Stimulated activated CD4-positive, alpha-beta T cell treated with anti-CD3 and anti-CD28 coated beads, Interleukin-4, amount 100 ng/mL, for 1 hour (primary cell): ENCODE measurements at places on chromosomes 5 and 9.

DNA sequence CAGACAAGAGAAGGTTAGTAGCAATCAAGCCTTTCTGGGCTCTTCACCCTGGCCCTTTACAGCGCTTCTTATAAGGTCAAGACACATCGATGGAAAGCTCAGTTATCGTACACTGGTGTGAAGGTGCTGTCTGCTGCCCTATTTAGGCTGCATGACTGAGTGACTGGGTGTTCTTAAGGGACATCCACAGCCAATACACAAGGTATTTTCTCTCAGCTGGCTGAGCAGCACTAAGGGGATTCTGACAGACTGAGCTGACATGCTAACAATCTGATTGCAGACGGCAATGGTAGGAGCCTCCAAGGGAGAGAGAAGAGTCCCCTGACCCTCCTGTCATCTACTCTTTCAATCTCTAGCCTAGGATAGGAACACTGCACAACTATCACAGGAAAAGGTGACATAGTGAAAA, 577.9 kb downstream of the ISL1 start:
- DNase-seq, result no peak

DNA sequence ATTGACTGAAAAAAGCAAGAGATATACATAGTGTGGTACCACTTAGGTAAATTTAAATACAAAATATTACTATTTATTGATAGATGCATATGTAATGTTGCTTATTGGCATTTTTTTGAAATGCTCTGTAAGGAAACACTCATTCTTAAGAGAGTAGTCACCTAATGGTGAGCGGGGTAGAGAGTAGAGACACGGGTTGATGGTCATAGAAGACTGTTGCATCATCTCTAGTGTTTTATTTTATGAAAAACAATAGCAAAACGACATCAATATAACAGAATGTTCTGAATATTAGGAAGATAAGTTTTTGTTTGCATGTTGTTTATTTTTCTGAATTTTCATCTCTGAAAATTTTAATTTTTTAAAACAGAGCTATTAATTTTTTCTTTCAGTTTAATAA, 4.0 kb downstream of the SRP19 start:
- no peak for DNase-seq

DNA sequence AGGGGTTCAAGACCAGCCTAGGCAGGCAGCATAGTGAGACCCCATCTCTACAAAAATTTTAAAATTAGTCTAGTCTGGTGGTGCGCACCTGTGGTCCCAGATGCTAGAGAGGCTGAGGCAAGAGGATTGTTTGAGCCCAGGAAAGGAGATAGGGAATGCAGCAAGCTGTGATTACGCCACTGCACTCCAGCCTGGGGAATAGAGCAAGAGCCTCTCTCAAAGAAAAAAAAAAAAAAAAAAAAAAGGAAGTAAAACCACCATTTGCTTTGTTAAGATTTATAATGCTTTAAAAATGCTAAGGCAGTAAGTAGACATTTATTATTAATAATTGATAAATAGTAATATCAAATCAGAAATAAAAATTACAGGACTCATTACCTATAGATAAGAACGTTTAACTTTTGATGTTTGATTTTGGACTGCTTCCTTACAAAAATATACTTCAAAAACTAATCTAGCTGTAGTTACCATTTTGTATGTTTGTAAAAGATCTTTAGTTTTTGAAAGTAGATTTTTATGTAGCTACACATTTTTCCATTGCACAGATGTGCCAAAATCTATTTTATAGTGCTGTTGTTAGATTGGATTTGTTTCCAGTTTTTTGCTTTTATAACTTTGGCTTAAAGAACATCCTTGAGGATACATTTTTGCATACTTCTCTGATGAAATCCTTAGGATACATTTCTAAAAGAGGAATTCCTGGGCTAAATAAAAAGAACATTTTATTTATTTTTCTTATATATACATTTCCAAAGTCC, 86.4 kb downstream of the INIP start:
- DNase-seq, result no peak

DNA sequence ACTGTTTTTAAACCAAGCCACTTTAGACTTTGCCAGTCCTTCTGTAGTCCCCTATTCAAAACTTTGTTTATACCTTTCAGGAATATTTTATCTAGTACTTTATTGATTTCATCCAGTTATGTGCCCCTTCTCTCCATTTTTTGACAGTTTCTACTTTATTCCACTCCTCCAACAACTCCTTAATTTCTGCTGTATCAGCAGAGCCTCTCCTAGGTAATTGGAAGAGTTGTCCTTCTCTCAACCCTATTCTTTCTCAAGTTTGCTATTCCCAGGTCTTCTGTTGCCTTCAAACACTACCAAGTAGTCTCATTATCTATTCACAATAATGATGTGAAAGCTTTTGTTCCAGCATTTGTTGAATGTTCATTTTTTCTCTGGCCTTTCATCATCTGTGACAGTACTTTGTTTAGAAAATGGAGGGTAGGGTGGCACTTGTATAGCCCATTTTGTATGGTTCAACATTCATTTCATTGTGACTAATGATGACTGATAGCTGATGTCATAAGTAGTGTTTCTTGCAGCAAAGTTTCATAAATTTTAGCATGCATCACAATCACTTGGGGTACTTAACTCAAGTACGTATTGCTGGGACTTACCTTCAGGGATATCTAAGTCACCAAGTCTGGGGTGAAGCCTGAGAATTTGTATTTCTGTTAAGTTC, 204.4 kb upstream of the DMRT1 start:
- DNase-seq, result no peak

- no peak for DNase-seq
These were observed 126.0 kb downstream of the SUSD1 start for GRCh38 chr9:112048924-112049691.

- DNase-seq, result no peak
These were observed 49.3 kb downstream of the SHB start for GRCh38 chr9:38019731-38020130.

DNA sequence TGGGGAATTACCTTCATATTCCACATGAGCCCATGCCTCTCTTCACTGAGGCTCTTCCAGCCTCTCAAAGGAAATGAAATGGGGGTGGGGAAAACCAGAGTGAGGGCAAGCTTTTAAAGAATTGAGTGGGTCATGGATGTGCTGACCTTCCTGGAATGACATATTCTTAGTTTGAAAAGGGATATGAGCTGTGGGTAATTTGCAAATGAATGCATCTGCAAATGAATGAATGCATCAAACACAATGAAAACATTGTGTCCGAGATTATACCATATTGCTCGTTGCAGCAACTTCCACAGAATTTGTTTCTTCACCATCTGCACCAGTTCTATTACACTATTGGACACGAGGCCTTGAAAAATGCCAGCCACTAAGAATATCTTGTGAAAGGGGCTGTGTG, 198.6 kb upstream of the CDH6 start:
- DNase-seq, result no peak

- DNase-seq, result peak; percentile 57
These were observed 1.0 kb upstream of the GOLGA1 start for GRCh38 chr9:124941679-124942561.

- no peak for DNase-seq
These were observed 138.1 kb downstream of the ATPSCKMT start for GRCh38 chr5:10111571-10111970.

- no peak for DNase-seq
These were observed 243.2 kb downstream of the CEMIP2 start for GRCh38 chr9:71524996-71525580.

GRCh38 chr5:8059337-8059736, 190.4 kb downstream of the MTRR start:
- DNase-seq, result no peak

DNA sequence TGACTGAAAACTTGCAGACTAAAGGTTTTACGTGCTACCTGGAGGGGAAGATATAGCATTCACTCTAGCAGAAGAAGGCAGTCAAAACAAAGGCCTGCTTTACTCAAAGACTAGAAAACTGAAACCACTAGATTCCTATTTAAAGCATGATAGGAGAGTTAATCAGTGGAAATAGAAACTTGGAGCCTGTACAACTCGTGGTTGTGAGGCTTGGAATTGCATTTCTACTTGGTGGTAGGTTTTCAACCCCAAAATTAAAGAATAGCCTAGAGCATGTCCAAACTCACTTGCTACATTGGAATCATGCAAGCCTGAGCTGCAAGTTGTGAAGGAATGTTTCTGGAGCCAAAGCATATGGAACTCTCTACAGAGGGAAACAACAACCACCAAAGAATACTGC, 1526.4 kb upstream of the NUDT12 start:
- DNase-seq, result no peak

GRCh38 chr9:105064248-105065097, 136.5 kb upstream of the ABCA1 start:
- no peak for DNase-seq

GRCh38 chr5:161544350-161544765, 2.2 kb downstream of the GABRB2 start:
- no peak for DNase-seq

GRCh38 chr9:81868145-81868544, 60.1 kb upstream of the SPATA31D4 start:
- DNase-seq, result no peak

GRCh38 chr9:16429671-16430070, 440.8 kb downstream of the BNC2 start:
- no peak for DNase-seq

- no peak for DNase-seq
These were observed 195.5 kb downstream of the MEF2C start for GRCh38 chr5:88687373-88687911.

DNA sequence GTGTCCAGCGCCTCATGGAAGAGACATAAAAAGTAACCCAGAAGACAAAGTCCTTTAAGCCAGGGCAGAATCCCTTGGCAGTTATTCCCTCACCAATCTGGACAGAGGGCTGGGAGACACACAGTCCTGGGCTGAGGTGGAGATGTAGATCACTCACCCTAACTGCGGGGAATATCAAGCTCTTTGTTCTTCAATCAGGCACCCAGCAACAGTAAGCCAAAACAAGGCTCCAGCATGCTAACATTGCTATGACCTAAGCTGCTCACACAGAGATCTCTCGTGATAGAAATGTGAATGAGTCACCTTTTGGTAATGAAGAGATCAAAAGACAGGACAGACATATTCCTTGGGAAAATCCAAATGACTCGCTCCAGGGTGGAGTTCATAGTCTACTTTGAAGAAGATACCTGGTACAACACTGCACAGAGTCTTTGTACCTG, 101.3 kb downstream of the FBN2 start:
- DNase-seq, result no peak

DNA sequence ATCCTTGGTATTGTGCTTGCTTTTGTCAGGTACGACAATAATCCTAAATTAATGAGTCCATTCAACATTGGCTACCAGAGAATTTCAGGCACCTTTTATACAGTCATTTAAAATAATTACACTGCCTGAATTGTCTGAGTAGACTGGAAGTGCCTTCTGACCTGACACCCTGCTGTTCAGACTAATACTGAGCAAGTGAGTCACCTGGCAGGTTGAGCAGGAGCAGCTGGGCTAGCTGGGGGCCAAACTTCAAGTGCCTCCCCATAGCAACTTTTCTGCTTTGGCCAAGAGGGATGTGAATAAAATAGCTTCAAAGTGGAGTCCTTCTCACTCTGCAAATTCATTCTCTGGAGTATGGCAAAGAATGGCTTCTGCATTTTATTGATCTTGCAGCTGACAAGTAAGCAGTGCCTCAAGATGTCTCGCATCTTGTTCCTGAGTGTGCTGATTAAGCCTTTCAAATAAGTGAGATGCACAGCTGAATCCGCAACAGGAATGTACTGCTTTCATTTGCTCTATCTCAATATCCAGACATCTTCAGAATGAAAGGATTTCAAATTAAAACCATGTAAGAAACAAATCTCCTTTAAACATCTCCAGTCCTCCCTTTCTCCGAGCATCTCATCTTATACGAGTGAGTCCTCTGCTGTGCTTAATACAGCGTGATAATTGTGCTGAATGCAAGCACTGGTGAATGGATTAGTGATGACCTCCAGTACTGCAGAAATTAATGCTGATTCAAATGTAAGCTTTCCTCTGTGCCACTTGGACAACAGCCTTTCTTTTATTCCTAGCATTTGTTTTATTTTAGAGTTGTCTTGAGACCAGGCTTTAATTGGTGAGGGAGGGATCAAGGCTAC, 271.2 kb downstream of the EDIL3 start:
- no peak for DNase-seq

GRCh38 chr5:145341842-145342241, 493.3 kb downstream of the PRELID2 start:
- no peak for DNase-seq

DNA sequence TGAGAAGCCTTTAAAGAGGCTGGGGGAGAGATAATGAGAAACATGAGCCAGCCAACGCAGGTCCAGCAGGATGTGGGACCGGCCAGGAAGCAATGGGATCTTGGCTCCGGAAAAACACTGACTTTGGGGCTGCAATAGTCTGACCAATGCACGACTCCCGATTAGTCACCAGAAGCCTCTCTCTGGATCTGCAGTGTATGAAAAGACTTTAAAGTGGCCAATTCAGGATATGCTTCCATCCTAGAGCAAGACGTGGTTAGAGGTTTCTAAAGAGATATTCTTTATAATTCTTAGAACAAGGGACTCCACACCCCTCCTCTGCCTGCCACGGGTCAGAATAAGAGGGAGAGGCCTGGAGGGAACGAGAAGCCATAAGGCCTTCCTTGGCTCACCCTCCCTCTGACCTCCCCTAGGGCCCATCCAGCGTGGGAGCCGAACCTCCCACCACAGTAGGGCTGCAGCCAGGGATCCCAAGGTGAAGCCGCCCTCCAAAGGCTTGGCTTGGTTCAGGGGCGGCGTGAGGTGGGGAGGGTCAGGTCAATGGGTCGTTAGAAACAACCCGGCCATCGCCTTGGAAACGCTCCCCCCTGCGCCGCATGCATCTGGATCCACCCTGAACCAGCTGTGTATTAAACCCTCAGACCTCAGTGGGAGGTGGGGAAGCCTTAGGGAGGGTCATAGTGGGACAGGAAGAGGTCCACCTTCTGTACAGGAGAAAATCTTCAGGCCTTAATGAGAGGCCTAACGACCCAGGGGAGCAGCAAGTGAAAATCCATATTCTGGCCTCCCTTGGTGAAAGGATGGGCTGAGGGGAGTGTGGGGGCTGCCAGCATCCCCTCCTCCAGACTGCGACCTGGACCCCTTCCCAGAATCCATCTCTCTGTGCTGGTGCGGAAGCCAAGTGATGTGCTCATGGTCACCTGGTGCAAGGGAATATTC, 11.1 kb downstream of the FGF1 start:
- no peak for DNase-seq

- DNase-seq, result no peak
These were observed 120.8 kb downstream of the EMB start for GRCh38 chr5:50320131-50320749.

DNA sequence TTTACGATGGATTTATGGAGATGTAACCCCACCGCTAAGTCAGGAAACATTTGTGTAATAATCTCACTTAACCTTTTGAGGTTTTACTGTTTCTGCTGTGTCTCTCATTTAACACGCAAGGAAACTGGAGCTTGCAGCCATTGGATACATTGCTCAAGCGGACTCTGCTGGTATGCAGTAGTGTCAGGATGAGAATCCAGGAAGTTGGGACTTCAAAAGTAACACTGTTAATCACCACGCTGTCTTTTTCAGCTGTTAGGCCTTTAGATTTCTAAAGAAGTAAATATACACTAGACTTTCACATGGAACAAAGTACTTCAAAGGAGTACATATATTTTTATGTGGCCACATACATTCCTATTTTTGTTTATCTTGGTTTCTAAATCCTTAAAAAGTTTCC, 114.7 kb downstream of the LPAR1 start:
- no peak for DNase-seq

GRCh38 chr9:36762958-36763357, 190.3 kb downstream of the MELK start:
- DNase-seq, result no peak
